ENCODE measurements at places on chromosomes 2 and 18.
A peak's percentile ranks its signal among the peaks of the same experiment; 100 is the strongest.

- DNase-seq: no peak
Measured at GRCh38 chr2:11995456-11995855, 249.0 kb downstream of the LPIN1 start.

GRCh38 chr2:101854877-101855276, 136.9 kb upstream of the IL1R2 start:
- no peak for DNase-seq

DNA sequence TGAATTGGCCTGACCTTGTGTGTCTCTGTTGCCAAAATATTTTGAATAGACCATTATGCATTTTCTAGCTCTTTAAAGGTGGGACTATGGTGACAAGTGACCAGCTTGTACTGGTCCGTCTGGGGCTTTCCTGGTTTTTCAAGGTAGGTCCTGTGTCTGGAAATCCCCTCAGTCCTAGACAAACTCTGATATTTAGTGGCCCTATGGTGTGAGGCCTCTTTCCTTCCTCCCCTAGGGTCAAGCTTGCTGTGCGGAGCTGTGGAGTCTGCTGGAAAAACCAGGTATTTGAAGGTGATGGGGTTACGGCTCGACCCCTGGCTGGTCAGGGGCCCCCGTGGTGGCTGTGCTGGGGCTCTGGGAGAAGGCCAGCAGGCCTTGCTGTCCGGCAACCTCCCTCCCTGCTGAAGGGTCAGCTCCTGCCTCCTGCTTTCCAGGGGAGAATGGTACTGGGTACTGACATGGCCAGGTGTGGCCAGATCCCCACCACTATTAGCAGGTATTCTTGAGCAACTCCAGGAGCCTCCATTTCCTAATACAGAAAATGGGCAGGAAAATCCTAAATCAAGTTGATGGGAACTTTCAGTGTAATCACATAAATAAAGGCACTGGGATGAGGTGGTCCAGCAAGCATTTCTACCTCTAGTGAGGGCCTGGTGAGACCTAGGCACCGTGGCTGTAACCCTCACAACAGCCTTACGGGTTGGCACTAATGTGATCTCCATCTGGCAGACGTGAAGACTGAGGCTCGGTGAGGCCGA, 86.2 kb upstream of the HS6ST1 start:
- no peak for DNase-seq

DNA sequence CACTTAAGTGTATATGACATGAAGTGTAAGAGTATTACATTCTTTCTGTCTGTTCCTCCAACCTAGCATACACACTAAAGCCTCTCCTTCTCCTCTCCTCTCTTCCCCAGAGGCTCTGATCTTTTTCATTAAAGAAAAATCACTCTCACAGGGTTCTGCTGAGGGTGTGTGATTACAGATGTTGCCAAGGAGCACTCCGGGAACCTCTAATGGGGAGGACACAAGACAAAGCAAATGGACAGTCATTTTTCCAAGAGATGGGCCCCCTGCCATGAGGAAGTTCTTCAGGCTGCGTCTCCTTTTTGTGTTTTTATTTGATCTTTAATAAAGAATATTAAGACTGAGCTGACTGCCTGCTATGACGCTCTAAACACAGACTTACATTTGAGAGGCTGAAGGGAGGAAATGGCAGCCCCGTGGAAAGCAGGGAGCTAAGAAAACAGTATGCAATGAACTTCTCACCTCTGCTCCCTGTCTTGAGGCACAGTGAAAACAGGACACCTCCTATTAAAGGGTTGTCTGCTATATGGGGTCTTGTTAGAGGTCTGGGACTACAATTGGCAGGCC, 578.1 kb downstream of the PIK3C3 start:
- no peak for DNase-seq

DNA sequence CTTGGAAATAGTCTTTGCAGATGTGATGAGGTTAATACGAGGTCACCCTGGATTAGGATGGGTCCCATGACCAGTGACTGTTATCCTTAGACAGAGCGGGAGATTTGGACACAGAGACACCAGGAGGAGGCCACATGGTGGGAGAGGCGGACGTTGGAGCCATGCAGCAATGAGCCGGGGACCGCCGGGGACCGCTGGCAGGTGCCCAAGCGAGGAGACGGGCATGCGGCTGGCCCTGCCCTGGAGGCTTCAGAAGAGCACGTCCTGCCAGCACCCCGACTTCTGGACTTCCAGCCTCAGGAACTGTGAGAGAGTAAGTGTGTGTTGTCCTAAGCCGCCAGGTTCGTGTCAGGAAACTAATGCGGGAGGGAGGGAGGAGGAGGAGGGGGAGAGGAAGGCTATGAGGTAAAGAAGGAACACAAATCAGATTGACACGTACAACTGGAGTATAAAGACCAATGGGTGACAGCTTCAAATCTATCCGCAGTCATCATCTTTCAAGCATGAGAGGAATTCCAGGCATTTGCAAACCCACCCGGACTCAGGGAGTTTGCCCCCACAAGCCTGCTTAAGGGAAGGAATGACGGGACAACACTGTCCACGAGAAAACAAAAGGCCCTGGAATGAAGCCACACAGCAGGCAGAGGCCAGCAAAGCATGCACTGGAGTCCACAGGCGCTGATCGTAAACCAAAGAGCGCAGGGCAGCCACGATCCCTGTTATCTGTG, 11.6 kb upstream of the BOK start:
- DNase-seq: peak; percentile 33

DNA sequence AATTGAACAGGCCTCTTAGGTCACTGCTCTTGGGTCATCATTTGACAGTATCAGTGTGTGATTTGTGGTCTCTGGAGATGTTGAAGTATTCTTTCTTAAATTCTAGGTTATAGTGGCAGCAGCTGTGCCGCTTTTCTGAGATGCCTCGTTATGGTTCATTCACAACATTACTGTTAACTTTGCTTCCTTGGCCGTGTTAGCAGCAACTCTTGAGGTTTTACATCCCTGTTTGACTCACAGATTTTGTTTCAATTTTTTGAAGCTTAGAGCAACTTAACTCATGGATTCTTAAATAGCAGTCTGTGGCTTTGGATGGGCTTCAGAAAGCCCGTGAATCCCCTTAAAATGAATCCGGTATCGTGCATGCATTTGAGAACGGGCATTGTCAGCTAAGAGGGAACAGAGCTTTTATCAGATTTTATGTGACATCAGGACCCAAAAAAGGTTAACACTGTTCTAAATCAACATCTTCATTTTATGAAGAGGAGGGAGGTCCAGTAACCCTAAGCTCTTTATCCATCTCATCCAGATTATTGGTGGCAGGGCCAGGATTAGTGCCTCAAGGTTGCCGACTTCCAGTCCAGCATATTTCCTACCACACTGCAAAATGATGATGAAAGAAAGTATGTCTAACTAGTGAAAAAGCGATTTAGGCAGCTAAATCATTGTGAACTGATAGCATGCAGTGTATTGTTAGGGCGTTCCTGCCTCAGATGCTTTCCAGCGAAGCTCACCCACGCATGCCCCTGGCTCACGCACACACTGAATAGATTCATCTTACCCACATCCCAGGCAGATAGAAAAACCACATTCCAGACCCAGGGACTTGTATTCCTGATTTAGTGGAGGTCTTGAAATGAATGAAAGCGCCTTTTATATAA, 5.1 kb downstream of the TRIB2 start:
- DNase-seq: no peak

DNA sequence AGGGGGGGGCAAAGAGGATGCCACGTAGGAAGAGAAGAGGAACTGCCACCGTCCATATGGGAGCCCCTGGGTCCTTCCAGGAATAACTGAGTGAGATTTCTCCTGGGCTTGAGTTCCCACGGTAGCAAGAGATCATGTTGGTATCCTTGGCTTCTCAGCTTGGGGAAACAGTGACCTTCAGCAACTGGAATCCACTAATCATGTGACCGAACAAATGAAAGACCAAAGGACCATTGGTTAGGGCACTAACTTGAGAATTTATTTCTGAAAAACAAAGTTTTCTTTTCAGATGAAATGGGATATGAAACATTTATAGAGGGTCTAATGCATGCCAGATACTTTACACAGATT, 259.4 kb upstream of the ID2 start:
- DNase-seq: no peak

DNA sequence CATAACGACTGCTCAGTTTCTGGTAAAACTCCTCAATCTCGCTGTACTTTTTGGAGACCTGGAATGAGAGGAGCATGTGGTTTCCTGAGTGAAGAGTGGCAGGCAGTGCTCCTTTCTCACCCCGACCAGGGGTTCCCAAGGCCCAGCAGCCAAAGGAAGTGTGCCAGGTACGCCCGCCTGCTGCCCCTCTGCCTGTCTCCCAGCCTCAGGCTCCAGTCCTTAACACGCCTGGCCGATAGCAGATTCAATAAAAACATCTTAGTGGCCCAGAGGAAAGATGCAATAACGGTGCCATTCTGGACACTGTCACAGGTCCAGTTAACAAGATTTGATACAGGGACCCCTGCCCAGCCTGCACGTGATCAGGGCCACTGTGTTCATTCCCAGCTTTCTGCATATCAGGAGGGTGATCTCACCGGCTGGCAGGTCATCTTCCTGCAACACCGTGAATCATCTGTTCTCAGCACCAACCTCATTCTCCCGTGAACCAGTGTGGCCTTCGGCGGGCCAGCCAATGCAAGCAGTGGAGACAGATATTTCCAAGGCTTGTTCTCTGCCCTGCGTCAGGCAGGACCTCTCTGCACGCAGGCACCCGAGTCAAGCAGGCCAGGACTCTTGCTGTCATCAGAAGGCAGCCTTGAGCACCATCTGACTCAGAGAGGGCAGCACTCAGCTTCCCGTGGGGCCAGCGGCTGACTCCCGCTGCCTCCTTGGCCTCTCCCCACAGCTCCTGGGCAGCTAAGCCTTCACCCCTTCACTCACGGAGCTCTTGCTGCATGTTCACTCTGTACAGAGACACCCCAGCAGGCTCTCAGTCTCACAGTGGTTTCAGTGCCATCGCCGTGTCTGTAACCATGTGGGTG, 9.5 kb downstream of the HS1BP3 start:
- DNase-seq: no peak

- no peak for DNase-seq
Measured at GRCh38 chr2:107027205-107027604, 141.2 kb upstream of the ST6GAL2 start.

- no peak for DNase-seq
Measured at GRCh38 chr2:69683170-69683971, 39.8 kb upstream of the AAK1 start.

- no peak for DNase-seq
Measured at GRCh38 chr18:43893001-43893637, 615.8 kb upstream of the SYT4 start.

GRCh38 chr2:104865096-104865470, 11.2 kb downstream of the POU3F3 start:
- DNase-seq: no peak

- DNase-seq: no peak
Measured at GRCh38 chr2:240960309-240960970, 38.0 kb upstream of the SNED1 start.

DNA sequence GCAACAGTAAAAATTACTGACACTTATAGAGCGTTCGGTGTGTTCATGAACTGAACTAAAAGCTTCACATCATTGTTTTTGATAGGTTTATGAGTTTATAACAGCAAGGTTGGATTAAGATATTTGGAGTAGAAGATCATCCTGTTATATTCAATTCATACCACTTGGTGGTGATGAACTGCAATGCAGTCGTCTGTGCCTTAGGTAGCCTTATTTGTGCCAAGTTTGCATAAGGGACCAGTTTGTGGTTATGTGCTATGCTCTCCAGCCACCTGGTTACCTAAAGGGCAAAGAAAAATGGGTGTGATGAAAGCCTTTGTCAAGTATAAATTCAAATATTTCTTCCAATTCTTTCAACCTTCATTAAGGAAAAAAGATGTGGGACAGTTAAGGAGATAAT, 150.9 kb upstream of the KCNH7 start:
- no peak for DNase-seq

DNA sequence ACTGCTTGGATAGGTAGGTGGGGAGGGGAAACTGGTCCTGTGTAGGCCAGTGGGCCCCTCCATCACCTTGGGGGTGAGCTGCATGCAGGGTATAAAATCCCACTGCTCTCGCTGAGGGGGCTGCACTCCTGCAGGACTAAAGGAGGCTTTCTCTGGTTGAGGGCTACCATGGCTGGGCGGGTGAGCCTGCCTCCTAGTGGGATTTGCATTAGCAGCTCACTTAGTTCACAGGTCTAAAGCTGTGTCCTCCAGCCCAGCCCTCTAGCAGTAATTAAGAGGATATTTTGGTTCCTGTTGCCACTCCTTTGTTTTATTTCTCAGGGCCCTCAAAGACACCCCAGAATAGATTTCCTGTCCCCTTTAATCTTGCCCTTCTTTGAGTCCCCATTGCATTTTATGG, 24.6 kb downstream of the TMEM127 start:
- no peak for DNase-seq

DNA sequence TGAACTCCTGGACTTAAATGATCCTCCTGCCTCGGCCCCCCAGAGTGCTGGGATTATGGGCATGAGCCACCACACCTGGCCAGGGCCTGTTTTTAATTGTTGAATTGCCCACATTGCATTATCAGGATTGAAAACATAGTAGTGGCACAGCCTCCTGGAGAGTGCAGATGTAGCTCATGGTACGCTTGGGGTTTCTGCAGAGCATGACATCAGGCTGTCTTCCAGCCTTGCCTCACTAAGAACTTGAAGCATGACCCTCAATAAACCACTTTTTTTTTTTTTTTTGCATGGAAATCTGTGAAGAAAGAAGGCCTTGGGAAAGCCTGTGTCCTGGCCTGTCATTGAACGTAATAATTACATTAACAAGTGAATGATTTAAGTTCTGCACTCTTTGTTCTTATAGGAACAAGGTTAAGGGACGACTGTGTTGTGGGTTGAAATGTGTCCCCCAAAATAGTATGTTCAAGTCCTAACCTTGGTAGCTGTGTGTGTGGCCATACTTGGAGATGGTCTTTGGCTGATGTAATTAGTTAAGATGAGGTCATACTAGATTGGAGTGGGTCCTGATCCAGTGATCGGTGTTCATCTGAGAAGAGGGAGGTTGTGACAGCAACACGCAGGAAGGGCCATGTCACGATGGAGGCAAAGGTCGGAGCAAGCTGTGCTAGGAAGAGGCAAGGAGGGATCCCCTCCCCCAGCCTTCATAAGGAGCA, 90.2 kb downstream of the AGAP1 start:
- DNase-seq: no peak

DNA sequence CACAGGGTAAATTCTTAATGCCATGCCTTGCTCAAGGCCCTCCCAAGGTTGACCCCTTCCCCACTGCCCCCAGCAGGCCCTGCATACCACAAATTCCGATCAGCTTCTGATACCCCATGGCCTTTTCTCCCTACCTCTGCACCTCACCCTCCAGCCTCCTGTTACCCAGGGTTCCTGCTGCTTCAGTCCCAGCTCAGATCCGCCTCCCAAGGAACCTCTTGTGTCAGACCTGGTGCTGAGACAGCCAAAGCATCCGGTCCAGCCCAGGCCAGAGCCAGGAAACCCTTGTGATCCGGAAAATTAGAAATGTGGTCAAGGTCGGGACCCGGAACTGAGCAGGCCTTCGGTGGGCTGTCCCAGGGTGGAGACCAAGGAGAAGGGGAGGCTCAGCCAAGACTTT, 231.3 kb downstream of the BCL2 start:
- DNase-seq: no peak

All from NT2/D1 (cell line).